ENCODE measurements at places on chromosomes 5 and 9.

- H3K4me1 ChIP-seq: no peaks in the 10 kb centered on the region
- no peaks in the 10 kb centered on the region for H3K36me3 ChIP-seq
- H3K27me3 ChIP-seq: peaks cover 3% of the 10 kb centered on the region
- H3K27ac ChIP-seq: no peak overlapping the region
Measured at GRCh38 chr9:101480386-101480785, 44.8 kb upstream of the ALDOB start.

DNA sequence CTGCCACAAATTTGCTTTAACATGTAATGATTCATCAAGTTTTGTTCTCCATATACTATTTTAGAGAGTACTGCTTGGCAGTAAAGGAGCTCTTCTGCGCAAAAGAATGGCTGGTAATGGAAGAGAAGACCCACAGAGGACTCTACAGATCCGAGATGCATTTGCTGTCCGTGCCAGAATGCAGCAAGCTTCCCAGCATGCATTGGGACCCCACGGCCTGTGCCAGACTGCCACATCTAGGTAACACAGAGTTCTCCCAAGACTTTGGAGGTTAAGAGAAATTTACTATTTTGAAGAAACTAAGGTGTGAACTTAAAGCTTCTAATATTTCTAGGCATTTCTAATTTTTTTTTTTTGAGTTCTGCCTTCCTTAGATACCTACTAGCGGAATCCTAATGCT is 107.1 kb downstream of the MUSK start:
- no peak for DNase-seq
- no peak overlapping the region for H3K27ac ChIP-seq
- no peak overlapping the region for H3K4me3 ChIP-seq
- no peaks in the 10 kb centered on the region for H3K36me3 ChIP-seq
- no peaks in the 10 kb centered on the region for H3K27me3 ChIP-seq
- no peaks in the 10 kb centered on the region for H3K4me1 ChIP-seq

DNA sequence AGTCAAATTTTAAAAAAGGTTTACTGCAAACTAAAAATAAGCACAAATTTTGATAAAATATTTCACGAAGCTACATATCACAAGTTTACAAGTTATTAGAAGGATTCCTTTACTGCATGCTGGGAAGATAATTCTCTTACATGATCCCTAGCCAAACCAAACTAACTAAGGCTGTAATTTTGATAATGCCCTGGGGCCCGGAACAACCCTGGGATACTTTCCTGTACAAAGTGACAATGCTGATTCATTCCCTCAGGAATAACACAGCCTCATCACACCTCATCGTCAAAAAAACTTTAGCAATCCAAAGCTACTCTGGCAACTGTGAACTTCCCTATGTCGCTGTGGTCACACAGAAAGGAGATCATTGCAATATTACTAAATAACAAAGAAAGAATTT is 402.9 kb downstream of the RAB3C start:
- H3K27me3 ChIP-seq: no peaks in the 10 kb centered on the region
- no peak for DNase-seq
- no peaks in the 10 kb centered on the region for H3K4me1 ChIP-seq
- H3K36me3 ChIP-seq: peaks cover 11% of the 10 kb centered on the region

- DNase-seq: no peak
- no peaks in the 10 kb centered on the region for H3K36me3 ChIP-seq
- H3K4me1 ChIP-seq: no peaks in the 10 kb centered on the region
- no peaks in the 10 kb centered on the region for H3K27me3 ChIP-seq
- H3K27ac ChIP-seq: no peak overlapping the region
- H3K4me3 ChIP-seq: no peak overlapping the region
Measured at GRCh38 chr5:18544421-18544820, 910.2 kb downstream of the TAF11L14 start.

DNA sequence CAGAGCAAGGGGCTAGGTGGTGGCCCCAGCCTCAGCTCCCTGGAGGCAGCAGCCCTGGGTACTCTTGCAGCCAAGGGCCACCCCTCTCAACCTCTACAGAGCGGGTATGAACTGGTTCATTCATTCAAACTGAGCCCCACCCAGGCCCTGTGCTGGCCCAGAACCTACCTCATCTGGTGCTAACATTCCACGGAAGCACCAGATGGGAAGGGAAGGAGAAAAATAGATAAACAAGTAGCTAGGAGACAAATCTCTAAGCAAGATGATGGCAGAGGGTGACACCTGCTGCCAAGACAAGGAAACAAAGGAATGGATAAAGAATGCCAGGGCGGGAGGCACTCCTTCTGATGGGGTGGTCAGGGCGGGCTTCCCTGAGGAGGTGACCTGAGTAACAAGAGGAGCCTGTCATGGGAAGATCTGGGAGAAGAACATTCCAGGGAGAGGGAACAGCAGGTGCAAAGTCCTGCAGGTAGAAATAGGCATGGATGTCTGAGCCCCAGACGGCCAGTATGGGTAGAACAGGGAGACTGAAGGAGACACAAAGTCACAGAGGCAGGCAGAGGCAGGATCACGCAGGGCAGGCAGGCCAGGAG is 6.1 kb downstream of the ST6GALNAC4 start:
- no peak for DNase-seq
- no peaks in the 10 kb centered on the region for H3K27me3 ChIP-seq
- peak overlapping the region; percentile 73 for H3K27ac ChIP-seq
- H3K4me3 ChIP-seq: no peak overlapping the region

DNA sequence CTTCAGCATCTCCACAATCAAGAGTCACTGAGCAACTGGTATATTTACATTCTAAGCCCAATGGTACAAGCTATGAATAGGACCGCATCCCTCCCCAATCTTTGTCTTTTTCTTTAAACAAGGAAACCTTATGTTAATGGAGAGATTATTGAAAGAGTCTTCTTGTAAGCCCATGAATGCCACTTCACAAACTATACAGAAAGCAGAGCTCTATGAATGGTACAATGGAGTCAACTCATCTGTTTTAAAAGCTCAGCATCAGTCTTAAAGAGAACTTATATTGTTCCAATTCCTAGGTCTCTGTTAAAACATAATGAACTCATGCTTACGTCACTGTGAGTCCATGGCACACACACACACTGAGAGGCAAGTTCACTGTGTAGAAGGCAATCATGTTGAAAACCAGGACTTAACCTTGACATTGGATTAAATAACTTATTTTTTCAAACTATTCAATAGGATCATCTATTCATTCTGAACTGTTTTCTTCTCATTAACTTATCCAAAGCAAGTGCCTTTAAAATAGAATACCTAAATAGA is 4.5 kb downstream of the NREP start:
- H3K27ac ChIP-seq: no peak overlapping the region
- peaks cover 19% of the 10 kb centered on the region for H3K27me3 ChIP-seq
- no peak overlapping the region for H3K4me3 ChIP-seq

- H3K27ac ChIP-seq: no peak overlapping the region
- no peak overlapping the region for H3K4me3 ChIP-seq
- H3K4me1 ChIP-seq: no peaks in the 10 kb centered on the region
- no peak for DNase-seq
Measured at GRCh38 chr5:149406203-149406978, 27.3 kb upstream of the IL17B start.

GRCh38 chr5:54214722-54215121 is 95.7 kb downstream of the ARL15 start:
- no peaks in the 10 kb centered on the region for H3K36me3 ChIP-seq
- H3K27me3 ChIP-seq: no peaks in the 10 kb centered on the region
- H3K27ac ChIP-seq: no peak overlapping the region
- no peak overlapping the region for H3K4me3 ChIP-seq
- no peak for DNase-seq

- peaks cover 7% of the 10 kb centered on the region for H3K27me3 ChIP-seq
- no peaks in the 10 kb centered on the region for H3K36me3 ChIP-seq
- DNase-seq: no peak
Measured at GRCh38 chr9:136981588-136982231, 1.1 kb upstream of the LCNL1 start.

- H3K4me3 ChIP-seq: no peak overlapping the region
- DNase-seq: no peak
- no peaks in the 10 kb centered on the region for H3K4me1 ChIP-seq
- H3K36me3 ChIP-seq: no peaks in the 10 kb centered on the region
- no peak overlapping the region for H3K27ac ChIP-seq
- H3K27me3 ChIP-seq: no peaks in the 10 kb centered on the region
Measured at GRCh38 chr9:105994970-105995369, 300.6 kb downstream of the TMEM38B start.

DNA sequence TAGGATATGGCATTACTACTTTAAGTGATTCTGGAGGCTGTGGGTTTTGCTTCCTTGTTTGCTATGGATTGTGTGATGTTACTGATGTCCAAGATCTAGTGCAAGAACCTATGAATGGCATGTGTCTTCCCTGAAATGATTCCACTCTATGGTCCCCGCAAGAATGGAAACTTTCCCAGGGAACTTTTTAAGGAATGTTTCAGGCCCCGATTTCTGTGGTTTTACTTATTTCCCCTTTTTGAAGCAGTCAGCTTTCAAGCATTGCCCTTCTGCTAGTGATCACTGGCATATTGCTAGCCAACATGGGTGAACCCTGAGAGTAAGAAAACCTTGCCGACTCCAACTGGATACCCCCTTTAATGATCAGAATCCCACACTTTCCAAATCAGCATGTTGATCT is 26.6 kb upstream of the CD180 start:
- H3K36me3 ChIP-seq: no peaks in the 10 kb centered on the region
- DNase-seq: no peak
- peaks cover 31% of the 10 kb centered on the region for H3K4me1 ChIP-seq
- no peaks in the 10 kb centered on the region for H3K27me3 ChIP-seq
- H3K27ac ChIP-seq: no peak overlapping the region

DNA sequence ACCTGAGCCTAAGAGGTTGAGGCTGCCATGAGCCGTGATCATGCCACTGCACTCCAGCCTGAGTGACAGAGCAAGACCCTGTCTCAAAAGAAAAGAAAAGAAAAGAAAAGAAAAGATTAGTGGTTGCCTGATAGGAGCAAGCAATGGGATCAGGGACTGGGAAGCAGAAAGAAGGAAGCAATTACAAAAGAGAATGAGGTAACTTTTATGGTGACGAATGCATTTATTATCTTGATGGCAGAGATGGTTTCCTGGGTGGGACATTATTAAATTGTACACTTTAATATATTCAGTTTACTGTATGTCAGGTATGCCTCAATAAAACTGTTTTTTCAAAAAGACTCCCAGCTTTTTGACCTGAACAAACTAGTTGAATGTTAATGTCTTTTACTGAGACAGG is 7.5 kb upstream of the PFDN1 start:
- no peaks in the 10 kb centered on the region for H3K4me1 ChIP-seq
- H3K36me3 ChIP-seq: no peaks in the 10 kb centered on the region
- H3K27me3 ChIP-seq: peaks cover 6% of the 10 kb centered on the region
- no peak overlapping the region for H3K4me3 ChIP-seq
- DNase-seq: no peak
- no peak overlapping the region for H3K27ac ChIP-seq

DNA sequence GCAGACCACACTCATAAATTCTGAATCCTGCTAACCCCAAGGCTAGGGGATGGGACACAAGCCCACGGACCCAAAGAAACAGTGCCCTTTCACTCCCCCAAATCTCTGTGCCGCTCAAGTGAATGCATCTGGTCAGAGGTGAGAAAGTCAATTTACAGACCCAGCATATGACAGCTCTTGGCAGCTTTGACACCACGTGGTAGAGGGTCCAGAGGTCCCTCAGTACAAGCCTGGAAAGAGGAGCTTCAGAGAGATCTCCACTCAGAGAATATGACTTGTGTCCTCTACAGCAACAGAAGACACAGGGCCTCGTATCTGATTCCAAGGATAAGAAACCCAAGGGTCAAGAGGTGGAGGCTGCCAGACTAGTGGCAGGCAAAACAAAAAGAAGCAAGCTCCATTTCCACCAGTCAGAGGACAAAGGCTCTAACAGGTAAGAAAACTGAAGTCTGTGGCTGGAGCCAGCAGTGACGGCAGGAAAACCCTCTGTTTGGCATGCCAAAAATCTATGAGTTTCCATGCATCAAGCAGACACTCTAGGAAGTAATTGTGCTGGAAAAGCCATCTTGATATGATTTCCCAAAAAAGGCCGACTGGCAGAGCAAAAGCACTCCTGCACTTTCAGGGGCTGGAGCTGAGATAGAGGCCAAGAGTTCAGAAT is 138.7 kb downstream of the UGCG start:
- DNase-seq: no peak
- H3K4me3 ChIP-seq: no peak overlapping the region
- no peaks in the 10 kb centered on the region for H3K36me3 ChIP-seq
- peaks cover 64% of the 10 kb centered on the region for H3K4me1 ChIP-seq
- no peak overlapping the region for H3K27ac ChIP-seq

- H3K36me3 ChIP-seq: no peaks in the 10 kb centered on the region
- H3K4me3 ChIP-seq: peak overlapping the region; percentile 42
- H3K27me3 ChIP-seq: no peaks in the 10 kb centered on the region
- peaks cover 19% of the 10 kb centered on the region for H3K4me1 ChIP-seq
- peak; percentile 63 for DNase-seq
Measured at GRCh38 chr5:142783601-142784341, 13.6 kb downstream of the ARHGAP26 start.

DNA sequence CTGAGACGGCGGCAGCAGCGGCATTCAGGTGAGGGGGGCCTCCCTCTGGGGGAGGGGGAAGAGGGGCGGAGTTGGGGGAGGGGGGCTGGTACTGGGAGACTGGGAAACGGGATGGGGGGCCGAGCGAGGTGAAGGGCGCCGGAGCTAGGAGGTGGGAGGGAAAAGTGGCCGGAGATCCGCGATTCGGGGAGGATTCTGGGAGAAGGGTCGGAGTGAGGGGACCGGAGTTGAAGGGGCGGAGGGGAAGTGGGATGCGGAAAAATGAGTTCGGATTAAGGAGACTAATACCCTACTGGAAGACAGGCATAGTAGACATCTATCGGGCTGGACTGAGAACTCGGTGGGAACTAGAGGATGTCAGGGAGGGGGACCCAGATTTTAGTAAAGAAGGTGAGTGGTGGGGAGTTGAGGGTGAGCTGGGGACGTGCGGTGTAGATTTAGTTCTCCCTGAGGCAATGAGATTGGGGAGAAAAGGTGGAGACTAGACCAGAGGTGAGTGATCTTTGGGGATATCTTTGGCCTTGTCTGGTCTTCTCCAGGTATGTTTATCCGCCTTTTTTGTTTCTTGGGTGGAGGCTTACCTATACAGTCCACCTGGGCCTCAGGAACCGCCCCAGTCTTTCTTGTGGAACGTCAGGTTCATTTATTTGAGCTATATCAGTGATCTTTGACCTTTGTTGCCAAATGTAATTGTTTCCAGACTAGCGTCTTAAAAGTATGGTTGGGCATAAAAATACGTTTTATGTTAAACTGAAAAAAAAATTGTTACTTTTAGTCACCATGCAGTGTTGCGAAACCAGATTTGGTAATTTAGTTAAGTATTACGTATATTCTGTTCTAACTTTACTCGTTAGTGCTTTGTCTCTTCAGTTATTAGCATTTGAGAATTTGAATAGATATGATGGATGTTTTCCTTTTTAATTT is 632 bp downstream of the UBAP1 start:
- H3K27me3 ChIP-seq: no peaks in the 10 kb centered on the region
- peak overlapping the region; percentile 96 for H3K4me3 ChIP-seq
- peak; percentile 24 for DNase-seq
- H3K36me3 ChIP-seq: peaks cover 3% of the 10 kb centered on the region
- H3K4me1 ChIP-seq: peaks cover 20% of the 10 kb centered on the region

GRCh38 chr9:18820566-18821095 is 212.4 kb downstream of the SAXO1 start:
- no peak for DNase-seq
- no peaks in the 10 kb centered on the region for H3K36me3 ChIP-seq
- H3K27me3 ChIP-seq: no peaks in the 10 kb centered on the region

All from CD4-positive, CD25-positive, alpha-beta regulatory T cell (primary cell).